ENCODE measurements at places on chromosomes 13 and 19. TPM values are rescaled to one million over a fixed set of nuclear protein-coding genes. Genes with fewer than 3 reads are reported as not detected.

The OVOL3 gene
- not detected for total RNA-seq

The ARRDC5 gene
- 0.54 TPM for total RNA-seq

DNA sequence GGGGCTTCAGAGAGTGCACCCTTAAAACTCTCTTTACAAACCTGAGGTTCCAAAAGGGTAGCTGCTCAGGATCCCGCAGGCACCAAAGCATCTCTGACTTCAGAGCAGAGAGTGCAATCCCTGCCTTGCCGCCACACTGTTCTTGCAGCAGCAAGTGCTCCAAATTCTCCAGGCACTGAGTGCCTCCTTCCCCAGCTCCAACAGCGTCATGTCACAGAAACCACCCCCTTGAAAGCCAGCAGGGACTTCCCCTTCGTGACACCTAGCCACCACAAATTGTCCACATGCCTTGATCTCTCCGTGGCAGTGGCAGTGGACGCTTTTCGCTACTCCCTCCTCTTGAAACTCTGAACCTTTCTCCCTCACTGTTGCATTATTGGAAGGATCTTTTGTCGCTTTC is 39.9 kb downstream of the MBNL2 start:
- DNase-seq, result no peak

- no peak for DNase-seq
Observed at GRCh38 chr19:5145521-5146511, 176.9 kb downstream of the KDM4B start.

DNA sequence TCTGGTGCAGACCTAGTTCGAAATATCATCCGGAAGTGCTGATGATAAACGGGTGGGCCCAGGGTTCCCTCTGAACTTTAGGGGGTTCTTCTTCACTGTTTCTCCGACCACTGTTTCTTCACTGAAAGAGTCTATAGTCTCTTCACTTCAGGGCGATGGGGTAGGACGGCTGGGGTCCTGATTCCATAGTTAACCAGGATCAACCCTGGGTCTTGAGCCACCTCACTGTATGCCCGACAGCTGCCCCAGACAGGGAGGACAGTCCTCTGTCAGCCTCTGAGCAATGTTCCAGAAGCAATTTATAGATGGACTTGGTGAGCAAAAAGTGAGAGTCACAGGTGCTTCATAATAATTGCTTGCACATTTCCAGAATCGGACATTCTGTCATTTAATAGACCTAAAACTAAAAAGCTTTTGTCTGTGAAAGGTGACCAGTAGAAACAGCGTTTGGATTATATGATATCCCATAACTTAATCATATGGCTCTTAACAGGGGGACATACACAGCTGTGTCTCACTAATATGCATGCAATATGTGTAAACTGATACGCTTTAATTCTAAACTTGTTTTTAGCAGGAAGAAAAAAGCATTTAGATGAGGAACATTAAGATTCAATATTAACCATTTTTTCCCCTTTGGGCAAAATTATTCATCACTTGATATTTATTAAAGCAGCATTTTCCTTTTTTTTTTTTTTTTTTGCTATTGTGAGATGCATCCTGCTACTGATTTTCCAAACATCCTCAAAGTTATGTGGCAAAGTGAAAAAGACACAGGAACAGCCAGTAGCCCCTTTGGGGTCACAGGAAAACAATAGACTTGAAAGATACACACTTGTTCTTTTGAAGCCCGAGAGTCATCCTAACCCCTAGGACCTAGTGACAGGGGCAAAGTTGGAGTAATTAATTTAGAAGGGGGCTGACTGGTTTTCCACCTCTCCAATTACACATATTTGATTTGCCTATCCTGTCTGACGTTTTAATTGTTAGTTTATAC is 277.0 kb downstream of the ZNF536 start:
- no peak for DNase-seq

GRCh38 chr13:30061217-30061616 is 210.8 kb upstream of the UBL3 start:
- no peak for DNase-seq

DNA sequence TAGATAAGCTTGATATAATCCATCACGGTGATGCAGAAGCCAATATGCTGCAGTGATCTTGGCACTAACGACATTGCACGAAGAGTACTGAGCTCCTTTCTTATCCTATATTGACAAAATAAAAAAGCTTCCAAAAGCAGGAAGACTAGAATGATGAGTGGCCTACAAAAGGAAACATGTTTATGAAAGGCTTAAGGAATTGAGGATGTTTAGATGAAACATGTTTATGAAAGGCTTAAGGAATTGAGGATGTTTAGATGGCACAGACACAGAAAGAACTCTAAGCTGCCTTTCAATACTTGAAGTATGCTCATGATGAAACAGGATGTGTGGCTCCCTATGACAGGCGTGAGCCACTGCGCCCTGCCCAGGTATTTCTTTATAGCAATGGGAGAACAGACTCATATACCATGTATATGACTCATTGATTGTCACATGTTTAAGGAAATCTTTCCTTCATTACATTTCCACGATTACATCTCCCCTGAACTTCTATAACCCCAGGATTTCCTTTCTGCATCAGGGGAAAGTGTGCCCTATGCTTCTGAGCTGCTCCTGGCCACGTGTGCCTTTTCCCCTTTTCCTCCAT is 690.8 kb upstream of the ARGLU1 start:
- peak; percentile 73 for DNase-seq

The ZBTB32 gene
- 0.28 TPM for total RNA-seq

Data from lung (tissue), 17 donors.